ENCODE measurements at places on chromosomes 4 and X. TPM values are rescaled to one million over a fixed set of nuclear protein-coding genes. Genes with fewer than 3 reads are reported as not detected.
A peak's percentile ranks its signal among the peaks of the same experiment; 100 is the strongest.

GRCh38 chr4:126888968-126889367, 743.8 kb upstream of the INTU start:
- DNase-seq, result no peak

GRCh38 chrX:85326234-85327059, 53.0 kb downstream of the POF1B start:
- no peak for DNase-seq

DNA sequence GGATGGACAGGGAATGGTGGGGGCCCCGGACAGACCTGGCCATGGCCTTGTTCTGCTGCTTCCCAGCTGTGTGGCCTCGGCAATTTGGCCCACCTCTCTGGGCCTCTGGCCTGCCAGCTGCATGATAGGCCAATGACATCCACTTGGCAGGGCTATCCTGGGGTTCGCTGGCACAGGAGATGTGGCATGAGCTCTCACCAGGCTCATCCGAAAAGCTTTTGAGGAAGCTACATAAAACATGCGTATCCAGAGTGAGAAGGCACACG, 18.1 kb downstream of the SH3TC1 start:
- DNase-seq, result no peak

- no peak for DNase-seq
Observed at GRCh38 chr4:1968686-1969295, 40.0 kb downstream of the NELFA start.

- no peak for DNase-seq
Observed at GRCh38 chr4:168817370-168817769, 192.7 kb downstream of the CBR4 start.

- no peak for DNase-seq
Observed at GRCh38 chr4:1384675-1385372, 21.4 kb downstream of the NKX1-1 start.

- DNase-seq, result no peak
Observed at GRCh38 chrX:24493740-24494581, 28.9 kb downstream of the PDK3 start.

DNA sequence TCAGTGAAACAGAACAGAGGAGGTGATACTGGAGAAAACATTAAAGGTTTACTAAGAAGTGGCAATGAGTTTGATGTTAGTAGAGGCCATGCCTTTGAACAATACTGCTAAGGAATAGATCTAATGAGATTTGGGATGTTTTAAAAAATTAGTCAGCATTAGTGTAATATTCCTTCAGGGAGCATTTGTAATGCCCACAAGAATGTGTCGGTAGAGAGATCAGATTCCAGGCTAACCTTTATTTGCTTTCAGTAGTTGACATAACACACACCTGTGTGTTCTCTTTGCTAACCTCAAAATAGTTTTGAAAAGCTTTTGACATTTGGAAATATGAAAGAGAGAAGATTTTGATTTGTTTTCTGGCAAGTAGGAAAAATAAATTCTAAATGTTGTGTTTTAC, 328.8 kb downstream of the BMPR1B start:
- DNase-seq, result no peak

GRCh38 chr4:150886597-150886996, 128.5 kb downstream of the LRBA start:
- DNase-seq, result peak; percentile 3

Gene HTR2C
- not detected for total RNA-seq

Gene CDKL2
- total RNA-seq, result 1.8 TPM

Measured in Caki2 (cell line).